ENCODE measurements at places on chromosomes 16 and 17.

GRCh38 chr16:51152691-51153576, 1.9 kb upstream of the SALL1 start:
- DNase-seq, result no peak

DNA sequence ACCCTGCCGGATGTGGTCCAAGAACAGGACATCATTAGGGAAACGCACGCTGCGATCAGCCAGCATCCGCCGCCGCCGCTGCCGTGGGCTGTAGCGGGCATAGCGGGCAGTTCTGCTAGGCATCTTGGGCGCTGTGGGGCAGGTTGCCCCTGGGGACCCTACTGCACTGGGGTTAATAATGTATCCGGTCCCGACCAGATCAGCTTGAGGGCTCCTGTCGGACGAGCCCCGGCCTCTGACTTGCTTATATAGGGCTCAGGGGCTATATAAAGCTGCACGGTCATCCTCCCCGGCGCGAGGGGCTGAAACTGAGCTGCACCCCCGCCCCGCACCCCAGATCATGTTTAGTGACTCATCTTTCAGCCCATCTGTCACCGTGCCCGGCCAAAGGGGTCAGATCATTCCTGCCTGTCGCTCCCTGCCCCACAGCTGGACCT, at the start of gene PPP1R27:
Gene PPP1R27, minus strand, starts transcription at position 220 of the 437 bp plus-strand sequence. Its CDS starts 97 bp downstream, at position 123.
- DNase-seq, result no peak

DNA sequence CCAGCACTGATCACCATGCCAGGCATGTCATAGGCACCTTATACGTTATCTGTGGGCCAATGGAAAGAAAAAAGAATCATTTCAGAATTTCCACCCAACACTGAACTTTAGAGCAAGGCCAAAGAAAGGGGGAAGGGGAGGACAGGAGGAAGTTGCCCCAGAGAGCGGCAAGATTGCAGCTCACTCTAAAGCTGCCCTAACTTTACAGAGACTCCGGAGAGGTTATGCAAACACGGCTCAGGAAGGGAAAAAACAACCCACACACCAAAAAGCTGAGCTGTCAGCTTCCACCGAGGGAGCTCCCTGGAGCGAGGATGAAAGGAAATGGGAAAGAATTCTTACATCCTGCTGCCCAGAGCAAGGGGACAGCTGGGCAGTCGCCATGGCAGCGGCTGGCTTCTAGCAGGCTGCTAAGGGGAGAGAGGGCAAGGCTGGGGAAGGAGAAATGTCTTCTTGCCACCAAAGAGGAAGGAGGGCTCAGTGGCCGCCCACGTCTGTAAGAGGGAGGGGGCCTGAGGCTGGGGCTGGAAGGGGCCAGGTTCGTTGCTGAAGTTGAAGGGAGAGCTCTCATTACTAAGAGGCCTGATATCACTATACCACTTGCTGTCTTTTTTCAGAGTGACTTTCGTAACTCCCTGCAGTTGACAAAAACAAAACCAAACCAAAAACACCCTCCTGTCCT, 18.2 kb downstream of the COTL1 start:
- DNase-seq, result peak; percentile 65

DNA sequence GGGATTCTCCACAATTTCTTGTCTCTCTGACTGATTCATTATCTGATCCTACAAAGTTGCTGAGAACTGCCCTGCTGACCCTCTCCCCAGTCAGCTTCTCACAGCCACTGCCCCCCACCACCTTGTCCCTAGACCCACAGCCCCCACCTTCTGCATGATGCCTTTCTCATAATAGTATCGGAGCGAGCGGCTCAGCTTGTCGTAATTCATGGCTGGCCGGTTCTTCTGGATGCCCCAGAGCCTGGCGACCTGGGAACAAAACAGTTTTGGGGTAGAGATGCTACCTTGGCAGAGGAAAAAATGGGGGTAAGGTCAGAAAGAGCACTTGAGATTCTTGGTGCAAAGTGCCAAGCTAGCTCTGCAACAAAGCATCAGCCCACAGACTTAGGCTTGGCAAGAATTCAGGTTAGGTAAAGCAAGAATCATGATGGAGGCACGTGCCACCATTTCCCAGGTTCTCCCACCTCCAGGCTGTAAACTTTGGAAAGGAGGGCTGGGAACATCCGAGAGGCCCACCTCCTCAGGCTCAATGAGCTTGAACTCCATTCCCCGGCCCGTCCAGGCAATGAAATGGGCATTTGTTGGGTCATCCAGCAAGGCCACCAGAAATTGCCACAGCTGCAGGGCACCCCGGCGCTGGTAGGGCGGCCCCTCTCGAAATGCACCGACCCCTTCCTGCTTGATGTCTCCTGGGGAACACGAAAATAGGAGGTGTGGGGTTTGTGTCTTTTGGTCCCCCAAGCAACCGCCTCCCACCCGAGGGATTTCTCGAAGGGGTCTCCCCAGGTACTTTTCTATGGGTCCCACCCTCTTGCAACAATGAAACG, 16.9 kb downstream of the ETV4 start:
- no peak for DNase-seq

DNA sequence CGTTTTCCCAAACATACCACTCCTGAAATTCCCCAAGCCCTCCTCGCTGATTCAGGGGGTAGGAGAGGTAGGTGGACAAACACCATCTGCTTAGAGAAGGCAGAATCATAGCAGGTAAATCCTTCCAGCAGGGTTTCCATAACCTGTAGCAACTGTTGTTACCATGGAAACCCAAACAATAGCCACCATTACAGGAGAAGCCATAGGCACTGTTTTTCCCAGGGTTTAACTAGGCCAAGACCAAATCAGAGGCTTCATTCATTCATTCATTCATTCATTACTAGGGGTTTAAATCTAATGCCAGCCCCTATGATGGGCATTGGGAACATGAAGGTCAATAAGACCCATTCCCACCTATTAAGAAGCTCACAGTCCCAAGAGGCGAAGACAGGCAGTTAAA, 25.5 kb upstream of the CIITA start:
- no peak for DNase-seq

DNA sequence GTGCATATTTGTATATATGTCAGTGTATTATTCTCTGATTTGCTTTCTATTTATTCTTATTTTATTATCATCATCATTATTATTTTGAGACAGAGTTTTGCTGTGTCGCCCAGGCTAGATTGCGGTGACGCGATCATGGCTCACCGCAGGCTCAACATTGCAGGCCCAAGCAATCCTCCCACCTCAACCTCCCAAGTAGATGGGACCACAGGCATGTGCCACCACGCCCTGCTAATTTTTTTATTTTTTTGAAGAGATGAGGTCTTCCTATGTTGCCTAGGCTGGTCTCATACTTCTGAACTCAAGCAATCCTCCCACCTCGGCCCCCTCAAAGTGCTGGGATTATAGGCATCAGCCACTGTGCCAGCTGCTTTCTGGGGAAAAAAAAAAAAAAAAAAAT, 8.4 kb upstream of the ARHGAP17 start:
- DNase-seq, result no peak

- no peak for DNase-seq
Measured at GRCh38 chr17:4199818-4200402, 56.9 kb downstream of the CYB5D2 start.

GRCh38 chr17:65154770-65155589, 17.8 kb downstream of the RGS9 start:
- DNase-seq, result peak; percentile 97

DNA sequence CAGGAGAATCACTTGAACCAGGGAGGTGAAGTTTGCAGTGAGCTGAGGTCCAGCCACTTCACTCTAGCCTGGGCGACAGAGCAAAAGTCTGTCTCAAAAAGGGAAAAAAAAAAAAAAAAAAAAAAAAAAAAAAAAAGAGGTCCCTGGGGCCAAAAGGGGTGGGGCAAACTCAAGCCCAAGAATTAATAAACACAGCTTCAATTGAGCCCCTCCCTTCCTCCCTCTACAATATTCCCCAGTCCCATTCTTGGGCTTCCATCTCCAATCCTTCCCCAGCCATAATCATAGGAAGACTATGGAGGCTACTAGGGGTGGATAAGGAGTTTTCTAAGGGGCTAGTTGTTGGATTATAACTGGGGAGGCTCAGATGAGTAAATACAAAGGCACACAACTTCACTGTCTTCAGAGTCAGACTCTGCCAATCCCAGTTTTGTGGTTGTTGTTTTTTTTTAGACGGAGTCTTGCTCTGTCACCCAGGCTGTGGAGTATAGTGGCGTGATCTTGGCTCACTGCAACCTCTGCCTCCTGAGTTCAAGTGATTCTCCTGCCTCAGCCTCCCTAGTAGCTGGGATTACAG, 9.5 kb downstream of the CAVIN1 start:
- DNase-seq, result no peak

DNA sequence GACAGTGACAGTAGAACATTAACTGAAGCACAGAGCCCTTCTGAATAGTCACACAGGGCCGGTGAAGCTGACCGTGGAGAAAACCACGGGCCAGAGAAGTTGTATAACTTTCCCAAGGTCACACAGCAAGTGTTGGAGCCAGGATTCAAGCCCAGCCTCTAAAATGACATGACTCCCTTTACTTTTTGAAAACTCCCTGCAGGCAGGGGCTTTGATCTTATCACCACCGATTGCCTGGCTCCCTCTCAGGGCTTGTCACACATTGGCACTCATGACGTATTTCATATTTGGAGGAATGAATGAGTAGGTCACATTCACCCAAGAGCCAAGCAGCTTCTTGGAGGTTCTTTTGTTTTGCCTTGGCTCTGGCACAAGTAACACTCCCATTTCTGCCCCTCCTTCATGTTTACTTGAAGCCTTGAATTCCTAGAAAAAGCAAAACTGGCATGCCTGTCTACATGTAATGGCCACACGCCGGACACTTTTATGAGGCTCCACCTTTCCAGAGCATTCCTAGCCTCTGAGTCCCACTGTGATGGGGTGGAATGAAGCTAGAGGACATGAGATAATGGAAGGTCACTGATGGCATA, 13.3 kb upstream of the RBBP6 start:
- DNase-seq, result no peak

GRCh38 chr17:35621768-35622167, 34.6 kb downstream of the AP2B1 start:
- no peak for DNase-seq

DNA sequence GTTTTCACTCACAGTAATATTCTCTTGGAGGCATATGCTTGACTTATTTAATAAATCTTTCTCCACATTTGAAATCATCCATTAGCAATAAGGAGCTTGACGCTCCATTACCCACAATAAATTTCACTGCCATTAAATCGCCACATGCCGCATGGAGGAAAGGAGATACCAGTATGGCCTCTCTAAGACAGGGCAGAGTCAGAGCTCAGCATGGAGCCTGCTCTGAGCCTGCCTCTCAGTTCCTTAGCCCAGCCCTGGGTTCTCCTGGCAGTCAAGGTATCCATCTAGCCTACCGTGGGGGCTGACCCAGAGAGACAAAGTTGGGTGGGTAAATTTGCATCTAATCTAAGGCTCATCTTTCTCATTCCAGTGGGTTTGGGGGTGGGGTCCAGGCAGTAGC, 80.3 kb upstream of the CES5A start:
- no peak for DNase-seq

- no peak for DNase-seq
Measured at GRCh38 chr17:17059301-17059890, 17.1 kb downstream of the MPRIP start.

GRCh38 chr16:75229172-75230031, 10.6 kb downstream of the CTRB1 start:
- no peak for DNase-seq

DNA sequence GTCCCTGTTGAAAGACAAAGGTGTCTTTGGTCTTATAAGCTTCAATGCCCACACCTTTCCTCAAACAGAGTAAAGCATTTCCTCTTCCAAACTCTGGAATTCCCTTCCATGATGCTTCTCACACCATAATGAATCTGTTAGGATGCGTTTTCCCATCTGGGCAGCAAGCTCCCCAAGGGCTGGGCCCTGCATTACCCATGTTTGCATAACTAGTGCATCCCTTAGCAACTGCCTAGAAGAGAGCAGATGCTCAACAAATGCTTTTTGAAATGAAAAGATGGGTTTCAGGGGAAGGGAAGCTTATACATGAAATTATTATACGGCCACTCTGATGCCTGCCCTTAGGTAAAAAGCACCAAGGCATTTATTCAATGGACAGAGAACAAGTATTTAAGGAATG, 124.5 kb upstream of the CCL2 start:
- DNase-seq, result no peak

DNA sequence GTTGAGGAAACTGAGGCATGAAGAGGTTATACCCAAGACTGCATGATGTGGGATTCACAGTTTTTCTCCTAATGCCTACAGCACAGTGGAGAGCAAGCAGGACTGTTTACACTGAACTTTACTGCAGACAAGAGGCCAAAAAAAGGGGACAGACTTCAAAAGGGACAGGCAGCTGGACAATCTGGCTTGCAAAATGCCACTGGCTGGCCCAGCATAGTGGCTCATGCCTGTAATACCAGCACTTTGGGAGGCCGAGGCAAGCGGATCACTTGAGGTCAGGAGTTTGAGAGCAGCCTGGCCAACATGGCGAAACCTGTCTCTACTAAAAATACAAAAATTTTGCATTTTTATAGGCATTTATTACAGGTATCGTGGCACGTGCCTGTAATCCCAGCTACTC, 2.0 kb upstream of the MGAT5B start:
- no peak for DNase-seq

DNA sequence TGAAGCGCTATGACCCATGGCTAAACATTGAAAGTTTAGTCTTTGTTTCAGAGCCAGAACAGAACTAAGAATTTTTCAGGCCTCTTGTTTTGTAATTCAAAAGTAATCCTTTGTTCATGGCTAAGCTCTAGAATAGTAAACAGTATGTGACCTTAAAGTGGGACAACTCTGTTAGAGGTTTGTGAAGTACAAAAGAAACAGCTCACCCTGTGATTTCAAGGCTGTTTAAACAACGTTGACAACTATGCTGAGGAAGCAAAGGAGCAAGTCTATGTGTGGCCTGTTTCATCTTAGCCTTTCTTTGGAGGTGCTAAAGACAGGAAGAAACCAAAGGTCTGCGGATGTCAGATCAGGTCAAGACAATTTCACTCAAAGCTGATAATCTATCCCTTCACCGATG, 40.4 kb downstream of the MYOCD start:
- no peak for DNase-seq

DNA sequence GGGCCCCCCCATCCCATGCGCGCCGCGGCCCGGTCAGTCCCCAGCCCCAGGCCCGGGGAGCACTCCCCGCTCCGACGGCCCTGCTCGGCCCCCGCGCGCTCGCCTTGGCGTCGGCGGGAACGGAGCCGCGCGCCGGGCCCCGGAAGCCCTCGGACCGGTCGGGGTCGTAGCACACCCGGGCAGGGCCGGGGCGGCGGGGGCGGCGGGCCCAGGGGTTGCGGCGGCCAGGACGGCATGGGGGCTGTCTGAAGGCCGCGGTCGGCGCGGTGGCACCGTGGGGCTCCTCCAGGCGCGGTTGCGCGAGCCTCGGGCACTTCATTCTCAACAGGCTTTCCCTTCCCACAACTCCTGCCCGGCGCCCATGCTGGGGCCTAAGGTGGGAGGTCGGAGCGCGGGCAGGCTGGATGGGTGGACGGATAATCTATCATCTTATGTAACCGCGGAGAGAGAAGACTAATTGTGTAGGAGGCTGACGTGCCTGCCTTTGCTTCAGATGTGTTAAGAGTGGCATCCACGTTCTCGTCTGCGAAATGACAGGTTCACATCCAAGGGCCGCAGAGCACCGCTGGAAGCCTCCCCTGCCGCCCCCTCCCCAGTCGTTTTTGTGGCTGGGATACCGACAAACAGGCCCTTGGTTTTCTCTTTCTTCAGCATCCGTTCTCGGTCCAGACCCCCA, 708 bp downstream of the BAIAP2 start:
- no peak for DNase-seq

GRCh38 chr16:28108590-28109247, 45.2 kb upstream of the GSG1L start:
- DNase-seq, result no peak

- DNase-seq, result no peak
Measured at GRCh38 chr17:47700471-47701449, 6.8 kb downstream of the TBKBP1 start.

Data from bone marrow (tissue), 2 donors.